Kidney (tissue), 22 donors: ENCODE measurements at places on chromosomes 12 and 14. TPM values are rescaled to one million over a fixed set of nuclear protein-coding genes. Genes with fewer than 3 reads are reported as not detected.

- no peak for DNase-seq
These were observed 23.7 kb upstream of the TDRD9 start for GRCh38 chr14:103904493-103905107.

IL22 gene
- not detected for polyA plus RNA-seq

ZDHHC22 gene
- not detected for polyA plus RNA-seq

DNA sequence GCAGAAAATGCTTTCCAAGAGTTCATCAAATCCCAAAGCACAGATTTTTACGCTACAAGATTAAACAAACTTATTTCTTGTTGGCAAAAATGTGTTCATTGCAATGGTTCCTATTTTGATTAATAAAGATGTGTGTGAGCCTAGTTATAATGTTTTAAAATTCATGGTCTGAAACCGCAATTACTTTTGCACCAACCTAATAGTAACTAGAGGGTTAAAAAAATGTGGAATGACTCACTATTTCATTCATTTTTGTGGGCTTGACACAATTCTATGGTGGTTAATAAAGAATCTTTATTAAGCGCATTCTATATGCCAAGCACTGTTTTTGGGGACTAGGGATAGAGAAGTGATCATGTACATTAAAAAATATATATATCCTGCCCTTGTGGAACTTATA, 38.6 kb upstream of the METAP2 start:
- DNase-seq: no peak

TGFB3 gene
- polyA plus RNA-seq: 5.2 TPM

SERPINA1 gene
- polyA plus RNA-seq: 2,184 TPM

STAT6 gene
- polyA plus RNA-seq: 74.8 TPM

GRCh38 chr14:25226214-25226613, 176.3 kb upstream of the STXBP6 start:
- DNase-seq: no peak

DNA sequence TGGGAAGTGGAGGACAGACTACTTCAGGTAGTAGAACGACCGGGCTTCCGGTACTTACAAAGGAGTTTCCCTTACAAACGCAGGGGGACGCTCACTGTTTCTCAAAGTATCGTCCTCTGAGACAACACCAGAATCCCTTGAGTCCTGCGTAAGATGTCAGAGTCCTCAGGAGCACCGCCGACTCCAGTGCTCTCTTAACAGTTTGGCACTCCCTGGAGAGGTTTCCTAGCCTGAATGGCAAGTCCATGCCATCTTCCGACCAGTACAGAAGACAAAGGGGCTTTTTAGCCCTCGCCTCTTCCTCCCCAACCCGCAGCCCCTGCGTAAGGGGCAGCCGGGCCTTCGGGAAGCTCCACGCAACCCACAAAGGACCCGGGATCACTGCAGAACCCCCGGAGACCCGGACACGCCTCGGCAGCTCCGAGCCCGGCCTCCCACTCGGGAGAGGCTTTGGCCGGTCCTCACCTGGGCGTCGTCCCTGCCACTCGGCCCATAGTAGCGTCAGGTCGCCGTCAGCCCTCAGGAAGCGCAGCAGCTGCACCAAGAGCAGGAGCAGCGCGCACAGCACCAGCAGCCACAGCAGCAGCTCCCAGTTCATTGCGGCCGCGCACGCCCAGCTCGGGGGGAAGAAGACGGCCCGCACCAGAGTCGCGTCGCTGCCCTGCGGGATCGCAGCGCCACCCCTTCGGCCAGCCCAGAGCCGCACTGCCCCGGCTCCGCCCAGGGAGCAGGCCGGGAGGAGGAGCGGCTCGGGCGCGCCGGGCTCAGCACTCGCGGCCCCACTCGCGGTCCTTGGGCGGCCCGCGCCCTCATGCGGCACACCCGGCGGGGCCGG, at the start of gene DHRS7:
DHRS7 (minus strand) TSS at position 687 of the 835 bp plus-strand sequence; CDS start at position 598, 89 bp downstream.
- peak; percentile 89 for DNase-seq
